Ammon's horn (tissue), 1 donor: ENCODE measurements at places on chromosomes 2 and 18.

- no peak for DNase-seq
Observed at GRCh38 chr2:201931951-201932350, 101.7 kb upstream of the FZD7 start.

DNA sequence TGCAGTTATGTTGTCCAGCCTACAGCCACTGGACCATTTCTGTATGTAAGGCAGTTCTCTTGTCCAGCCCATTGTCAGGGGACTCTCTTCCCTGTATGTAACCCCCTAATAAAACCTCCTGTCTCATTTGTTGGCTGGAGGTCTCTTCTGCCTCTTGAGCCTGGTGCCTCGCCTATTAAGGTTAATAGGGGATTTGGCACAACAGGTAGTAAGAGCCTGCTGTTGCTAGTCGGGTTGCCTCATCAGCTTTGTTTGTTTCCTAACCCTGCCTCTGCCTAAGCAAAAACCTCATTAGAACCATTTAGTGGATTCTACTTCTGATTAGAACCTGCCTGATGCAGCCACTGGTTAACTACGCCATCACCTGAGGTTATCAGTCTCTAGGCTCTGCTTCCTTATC, 62.2 kb upstream of the STPG4 start:
- DNase-seq = no peak

GRCh38 chr2:16166327-16166981, 226.1 kb downstream of the MYCN start:
- no peak for DNase-seq

- DNase-seq = no peak
Observed at GRCh38 chr2:136801661-136802060, 36.3 kb downstream of the THSD7B start.

GRCh38 chr18:63422864-63423304, 608 bp upstream of the VPS4B start:
- DNase-seq = no peak

- DNase-seq = peak; percentile 11
Observed at GRCh38 chr2:222318712-222319585, 20.2 kb upstream of the PAX3 start.

GRCh38 chr18:73461780-73462059, 593.9 kb upstream of the NETO1 start:
- no peak for DNase-seq

- DNase-seq = no peak
Observed at GRCh38 chr18:59612381-59612780, 84.8 kb downstream of the CCBE1 start.

GRCh38 chr2:177283906-177284305, 19.4 kb upstream of the NFE2L2 start:
- no peak for DNase-seq

DNA sequence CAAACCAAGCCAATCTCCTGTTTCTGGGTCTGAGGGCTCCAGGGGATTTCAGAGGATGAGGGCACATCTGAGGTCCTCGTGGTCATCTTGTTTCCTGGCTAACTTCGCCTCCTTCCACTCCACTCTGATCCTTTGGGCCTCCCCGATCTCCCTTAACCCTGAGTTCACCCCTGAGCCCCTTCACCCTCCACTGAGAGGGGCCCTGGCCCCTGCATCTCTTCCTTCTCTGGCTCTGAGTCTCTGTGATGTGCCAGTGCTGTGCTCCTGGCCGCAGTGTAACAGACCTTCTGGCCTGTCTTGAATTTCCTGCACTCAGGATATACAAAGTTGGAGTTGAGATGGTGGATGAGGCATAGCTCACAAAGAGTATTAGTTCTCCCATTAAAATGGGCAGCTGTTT, 84.7 kb upstream of the BOD1L2 start:
- DNase-seq = no peak

DNA sequence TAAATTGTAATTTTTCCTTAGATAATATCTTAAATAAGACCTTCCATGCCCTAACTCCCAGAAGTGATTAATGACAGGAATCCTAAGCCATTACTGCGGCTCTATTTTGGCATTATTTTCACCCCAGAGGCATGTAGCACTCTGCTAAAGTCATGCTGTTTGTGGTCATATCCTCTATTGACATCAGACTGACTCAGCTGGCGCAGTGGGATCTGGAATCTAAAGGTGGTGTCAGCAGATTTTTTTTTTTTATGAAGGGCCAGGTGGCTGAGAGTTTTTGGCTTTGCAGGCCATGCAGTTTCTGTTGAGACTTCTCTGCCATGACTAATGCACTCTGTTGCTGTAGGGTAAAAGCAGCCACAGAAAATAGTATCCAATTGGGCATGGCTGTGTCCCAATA, 64.1 kb upstream of the ACVR1C start:
- no peak for DNase-seq

DNA sequence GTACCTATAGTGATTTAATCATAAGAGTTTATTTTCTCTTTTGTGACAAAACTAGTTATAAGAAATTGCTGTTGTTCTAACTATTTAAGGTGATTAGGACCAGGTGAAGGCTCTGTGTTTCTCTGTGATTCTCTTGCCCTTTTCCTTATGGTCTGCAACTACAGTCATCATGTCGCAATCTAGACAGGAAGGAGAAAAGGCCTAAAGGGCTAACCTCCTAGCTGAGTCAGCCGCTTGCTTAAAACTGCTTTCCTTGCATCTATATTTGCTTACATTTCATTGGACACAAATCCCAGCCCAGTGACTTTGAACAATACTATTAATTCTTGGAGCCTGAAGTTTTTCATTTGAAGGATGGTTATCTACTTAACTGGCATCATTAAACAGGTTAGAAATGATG, 93.1 kb downstream of the PIK3C3 start:
- DNase-seq = no peak

DNA sequence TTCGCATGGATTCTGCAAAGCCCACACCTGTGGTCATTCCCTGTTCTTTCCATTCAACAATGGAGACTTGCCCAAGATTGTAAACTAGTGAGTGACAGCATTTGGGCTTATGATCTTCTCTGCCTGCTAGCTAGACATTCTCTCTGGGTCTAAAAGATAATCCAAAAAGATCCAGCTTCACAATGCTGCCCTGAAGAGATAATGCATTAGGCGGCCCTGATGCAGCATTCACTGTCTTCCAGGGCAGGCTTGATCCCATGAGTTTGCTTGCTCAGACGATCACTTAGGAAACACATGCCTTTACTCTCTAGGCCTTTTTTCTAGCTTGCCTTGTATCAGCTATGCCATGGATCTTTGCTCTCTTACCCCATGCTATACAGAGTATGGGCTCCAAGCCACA, 196.1 kb downstream of the SETBP1 start:
- no peak for DNase-seq

GRCh38 chr2:240446664-240447175, 11.3 kb downstream of the GPC1 start:
- DNase-seq = no peak

- DNase-seq = peak; percentile 80
Observed at GRCh38 chr2:144331674-144332355, 188.1 kb downstream of the ZEB2 start.

- peak; percentile 52 for DNase-seq
Observed at GRCh38 chr2:178306352-178307073, 112.2 kb downstream of the OSBPL6 start.

DNA sequence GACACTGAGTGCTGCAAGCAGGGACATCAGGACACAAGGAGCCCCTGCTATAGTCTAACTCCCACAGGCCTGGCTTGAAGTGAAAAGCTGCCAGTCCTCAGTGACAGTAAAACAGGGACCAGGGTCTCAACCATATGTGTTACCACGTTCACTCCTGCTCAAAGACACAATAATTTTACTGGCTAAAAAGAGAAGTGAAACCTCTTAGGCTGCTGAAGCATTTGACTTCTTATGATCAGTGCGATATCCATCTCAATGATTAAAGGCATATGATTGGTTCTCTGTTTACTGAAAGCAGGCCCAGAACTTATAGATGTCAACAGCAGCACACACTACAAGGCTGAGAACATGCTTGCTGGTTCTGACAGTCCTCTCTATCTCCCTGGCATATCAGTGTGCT, 129.8 kb upstream of the LMAN1 start:
- DNase-seq = no peak

DNA sequence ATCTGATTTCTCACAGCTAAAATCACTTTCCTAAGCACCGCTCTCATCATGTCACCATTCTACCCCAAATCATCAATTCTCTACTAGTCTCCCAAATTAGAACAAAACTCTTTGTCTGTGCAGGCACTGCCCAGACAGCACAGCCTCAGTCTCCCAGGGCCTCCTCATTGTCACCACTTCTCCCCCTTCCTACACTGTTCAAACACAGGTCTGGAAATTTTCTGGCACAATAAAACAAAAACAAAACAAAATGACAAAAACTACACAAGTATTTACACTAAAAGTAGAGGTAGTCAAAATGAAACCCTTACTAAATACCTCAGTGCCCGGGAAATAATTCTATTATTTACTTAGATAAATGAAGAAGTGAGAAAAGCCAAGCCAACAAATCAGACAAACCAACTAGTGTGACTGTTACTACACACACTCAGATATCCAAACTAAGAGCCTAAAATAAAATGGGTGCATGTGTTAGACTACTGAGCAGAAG, 156.2 kb upstream of the DNMT3A start:
- DNase-seq = peak; percentile 54

DNA sequence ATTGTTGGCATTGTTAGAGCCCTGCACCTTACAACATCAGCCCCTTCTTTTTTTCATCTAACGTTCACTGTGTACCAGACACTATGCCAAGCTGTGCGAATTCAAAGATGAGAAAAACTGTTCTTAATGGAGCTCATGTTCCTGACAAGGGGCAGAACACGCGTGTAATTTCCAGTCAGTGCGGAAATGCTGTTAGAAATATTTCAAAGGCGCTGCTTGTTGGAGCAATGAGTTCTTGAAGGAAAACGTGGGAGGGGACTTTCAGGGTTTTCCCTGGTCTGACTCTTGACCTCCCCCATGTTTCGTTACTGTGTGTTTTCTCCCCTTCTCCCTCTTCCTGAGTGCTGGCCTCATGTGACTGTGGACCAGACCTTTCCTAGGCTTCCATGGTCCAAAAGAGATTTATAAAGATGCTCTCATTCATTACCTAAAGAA, 1.5 kb downstream of the MTHFD2 start:
- DNase-seq = no peak

- DNase-seq = no peak
Observed at GRCh38 chr18:11866764-11867163, 15.6 kb downstream of the CHMP1B start.

DNA sequence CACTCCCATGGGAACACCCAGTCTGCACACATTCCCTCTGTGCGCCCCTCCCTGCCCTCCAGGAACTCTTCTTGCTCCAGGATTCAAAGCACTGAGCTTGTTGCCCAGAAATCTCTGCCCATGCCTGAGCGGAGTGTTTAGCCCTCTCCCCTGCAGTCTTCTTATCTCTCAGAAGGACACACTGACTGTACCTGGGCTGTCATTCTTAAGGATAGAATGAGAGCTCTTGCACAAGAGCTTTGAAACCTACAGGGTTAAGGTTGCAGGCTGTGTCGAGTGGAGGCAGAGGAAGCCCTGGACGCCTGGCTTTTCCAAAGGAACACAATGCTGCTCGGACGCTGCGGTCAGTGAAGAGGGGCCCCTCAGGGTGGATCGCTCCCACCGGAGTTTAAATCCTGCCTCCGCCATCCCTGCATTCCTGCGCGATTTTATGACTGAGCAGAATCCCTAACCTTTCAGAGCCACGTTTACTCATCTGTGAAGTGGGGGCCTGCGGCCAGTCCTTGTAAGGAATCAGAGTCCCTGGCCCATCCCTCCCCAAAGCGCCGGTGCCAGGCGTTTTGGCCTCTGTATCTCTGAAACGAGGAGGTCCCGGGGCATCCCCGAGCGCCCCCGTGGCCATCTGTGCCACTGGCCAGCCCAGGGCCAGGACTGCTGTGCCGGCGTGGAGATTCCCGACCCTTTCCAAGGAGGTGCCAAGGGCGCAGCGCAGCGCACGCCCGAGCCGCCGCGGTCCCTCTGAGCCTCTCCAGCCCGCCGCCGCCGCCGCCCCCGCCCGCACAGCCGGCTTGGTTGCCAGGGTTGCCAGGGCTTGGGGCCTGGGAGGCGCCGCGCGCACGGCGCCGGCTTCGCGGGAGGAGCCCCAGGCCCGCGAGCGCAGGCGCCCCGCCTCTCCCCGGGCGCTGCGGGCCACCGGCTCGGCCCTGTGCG, 58.9 kb downstream of the FAM168B start:
- peak; percentile 67 for DNase-seq

DNA sequence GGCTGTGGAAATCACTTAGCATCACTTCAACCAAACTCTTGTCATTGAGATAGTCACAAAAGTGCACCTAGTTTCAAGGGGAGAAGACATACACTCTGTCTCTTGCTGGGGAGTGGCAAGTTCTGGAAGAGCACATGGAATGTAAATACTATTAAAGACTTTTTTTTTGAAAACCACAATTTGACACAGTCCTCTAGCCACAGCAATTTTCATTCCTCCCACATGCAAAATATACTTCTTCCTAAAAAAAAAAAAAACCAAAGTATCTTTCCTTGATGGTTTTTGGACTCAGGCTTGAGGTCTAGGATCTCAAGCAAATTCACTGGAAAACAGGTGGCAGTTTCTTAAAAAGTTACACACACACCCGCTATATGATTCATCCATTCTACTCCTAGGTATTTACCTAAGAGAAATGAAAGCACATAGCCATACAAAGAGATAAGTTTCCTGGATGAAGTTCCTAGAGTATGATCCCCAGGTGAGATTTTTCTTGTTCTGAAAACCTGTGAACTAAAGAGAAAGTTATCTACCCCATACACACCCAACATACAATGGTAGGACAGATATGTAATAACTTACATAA, 295.8 kb downstream of the SP3 start:
- DNase-seq = no peak

DNA sequence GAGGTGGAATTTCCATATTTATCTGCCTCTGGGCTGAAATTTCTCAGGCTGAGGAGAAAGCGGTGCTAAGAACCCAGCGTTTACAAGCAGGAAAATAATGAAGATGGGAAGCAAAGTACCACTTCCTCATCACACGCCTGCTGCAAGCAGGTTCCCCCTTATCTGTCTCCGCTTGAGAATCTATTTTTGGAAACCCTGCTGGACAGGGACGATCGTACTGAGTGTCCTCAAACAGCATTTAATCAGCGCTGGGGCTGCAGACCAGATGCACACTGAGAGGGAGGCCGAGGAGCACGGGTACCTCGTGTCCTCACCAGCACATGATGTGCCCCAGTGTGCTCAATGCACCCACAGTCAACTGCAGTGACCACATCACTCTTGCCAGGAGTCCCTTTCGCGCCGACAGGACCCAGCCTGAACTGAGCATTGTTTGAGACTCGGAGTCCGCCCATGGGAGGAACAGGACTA, 160.4 kb downstream of the HDAC4 start:
- peak; percentile 95 for DNase-seq

GRCh38 chr18:55415258-55415871, 172.6 kb downstream of the TCF4 start:
- DNase-seq = peak; percentile 95
